ENCODE measurements at places on chromosomes 4 and X. TPM values are rescaled to one million over a fixed set of nuclear protein-coding genes. Genes with fewer than 3 reads are reported as not detected.

GRCh38 chrX:120727452-120727851, 97.6 kb upstream of the C1GALT1C1 start:
- DNase-seq = no peak

- DNase-seq = no peak
Measured at GRCh38 chr4:81736324-81736723, 264.6 kb upstream of the RASGEF1B start.

DNA sequence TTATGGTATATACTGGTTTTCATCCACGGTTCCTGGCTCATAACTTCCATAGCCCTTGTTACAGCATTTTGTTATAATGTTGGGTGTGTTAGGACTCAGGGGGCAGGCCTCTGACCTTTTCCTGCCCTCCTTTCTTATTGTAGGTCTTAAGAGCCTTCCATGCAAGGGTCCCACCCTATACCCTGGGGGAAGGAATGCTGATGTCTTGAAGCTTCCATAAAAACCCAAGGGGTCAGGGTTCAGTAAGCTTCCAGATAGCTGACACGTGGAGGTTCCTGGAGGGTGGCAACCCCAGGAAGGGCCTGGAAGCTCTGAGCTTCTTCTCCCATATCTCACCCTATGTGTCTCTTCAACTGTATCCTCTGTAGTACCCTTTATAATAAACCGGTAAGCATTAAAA, 29.6 kb downstream of the ATP11C start:
- DNase-seq = no peak

DNA sequence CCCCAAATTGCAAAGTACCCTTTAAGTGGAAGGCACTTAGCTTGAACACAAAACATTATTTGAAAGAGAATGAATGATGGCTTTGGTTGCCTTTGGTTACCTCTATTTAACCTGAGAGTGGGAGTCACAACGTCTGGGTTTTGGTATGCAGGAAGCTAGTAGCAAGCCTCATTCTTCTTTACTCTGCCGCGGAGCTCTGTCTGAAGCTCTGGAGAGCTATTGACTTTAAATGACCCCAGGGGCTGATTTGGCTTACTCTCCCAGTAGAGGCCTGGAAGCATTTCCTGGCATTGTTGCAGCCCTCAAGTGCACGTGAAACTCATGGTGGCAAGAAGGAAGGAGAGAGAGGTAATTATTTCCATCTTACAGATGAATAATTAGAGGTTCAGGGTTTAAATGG, 81.8 kb upstream of the MAGEA4 start:
- no peak for DNase-seq

DNA sequence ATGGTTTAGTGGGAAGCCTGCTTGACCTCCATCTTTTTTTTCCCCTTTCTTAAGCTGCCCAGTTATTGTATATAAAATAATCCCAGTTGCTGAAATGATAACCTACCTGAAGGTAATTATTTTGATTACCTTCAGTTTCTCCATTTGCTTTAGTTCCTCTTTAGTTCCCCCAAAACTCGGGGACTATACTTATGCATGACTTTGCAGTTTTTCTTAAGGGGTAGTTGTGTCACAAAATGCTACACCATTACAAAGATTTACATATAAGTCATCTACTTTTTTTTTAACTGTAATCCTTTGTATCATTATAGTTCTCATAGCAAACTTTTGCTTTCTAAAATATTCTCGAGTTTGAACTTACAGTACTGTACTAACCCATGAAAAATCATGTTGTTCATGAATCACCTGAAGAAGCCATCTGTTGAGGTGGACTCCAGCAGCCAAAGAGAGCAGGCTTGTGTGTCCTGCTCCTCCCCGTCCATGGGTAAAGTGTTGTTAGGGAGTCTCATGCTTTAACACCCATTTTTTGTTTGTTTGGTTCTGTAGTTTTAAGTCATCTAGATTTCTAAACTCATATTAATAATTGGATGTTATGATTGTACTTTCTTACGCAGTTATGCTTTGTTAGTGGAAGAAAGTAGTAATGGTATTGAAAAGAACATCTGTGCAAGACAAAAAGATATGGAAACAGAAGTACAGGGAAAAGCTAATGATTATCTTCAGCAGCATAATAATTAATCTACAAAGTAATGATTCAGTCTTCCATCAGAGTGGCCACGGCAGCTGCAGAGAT, 34.6 kb downstream of the HADH start:
- DNase-seq = no peak

GRCh38 chr4:168995537-168996295, 14.3 kb downstream of the CBR4 start:
- DNase-seq = no peak

DNA sequence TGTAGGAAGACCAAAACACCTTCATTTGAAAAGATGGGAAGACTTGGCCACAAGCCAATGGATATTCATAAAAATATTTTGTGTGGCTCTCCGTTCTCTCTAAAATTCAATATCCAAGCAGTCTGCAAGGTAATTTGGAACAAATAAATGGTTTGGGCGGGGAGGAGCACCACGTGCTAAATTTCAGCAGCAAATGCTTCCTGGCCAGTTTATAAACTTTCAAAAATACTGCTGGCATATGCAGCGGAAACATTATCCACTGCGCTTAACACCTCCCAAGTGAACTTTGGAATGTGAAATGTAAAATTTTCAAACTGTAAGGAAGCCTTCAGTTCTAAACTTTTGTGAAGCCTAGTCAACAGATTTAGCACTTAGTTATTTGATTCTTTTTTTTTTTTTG, 191.0 kb downstream of the NSUN7 start:
- no peak for DNase-seq

DNA sequence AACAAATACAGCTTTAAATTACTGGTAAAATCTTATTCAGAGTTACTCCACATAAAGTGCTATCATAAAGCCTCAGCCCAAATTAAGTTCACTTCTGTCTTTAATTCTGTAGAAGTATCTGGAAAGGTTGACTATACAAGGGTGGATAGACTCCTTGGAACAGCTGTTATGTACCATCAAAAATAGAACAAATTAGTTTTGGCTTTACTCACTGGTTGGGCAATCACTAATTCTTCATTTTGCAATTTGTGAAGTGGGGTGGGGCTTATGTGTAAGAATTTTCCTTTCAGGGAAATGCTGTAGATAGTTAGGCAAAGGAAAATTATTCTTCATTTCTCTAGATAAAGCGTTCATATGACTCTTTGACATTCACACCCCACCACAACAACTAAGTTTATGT, 7.8 kb downstream of the DIAPH2 start:
- no peak for DNase-seq

GRCh38 chrX:152866386-152866785, 31.5 kb upstream of the ZNF185 start:
- DNase-seq = no peak

GRCh38 chrX:67544281-67545035, 637 bp downstream of the AR start:
- DNase-seq = peak; percentile 16

GRCh38 chr4:121379276-121379675, 1.5 kb downstream of the QRFPR start:
- no peak for DNase-seq

- DNase-seq = no peak
Measured at GRCh38 chr4:123667496-123667895, 270.9 kb downstream of the SPRY1 start.

DNA sequence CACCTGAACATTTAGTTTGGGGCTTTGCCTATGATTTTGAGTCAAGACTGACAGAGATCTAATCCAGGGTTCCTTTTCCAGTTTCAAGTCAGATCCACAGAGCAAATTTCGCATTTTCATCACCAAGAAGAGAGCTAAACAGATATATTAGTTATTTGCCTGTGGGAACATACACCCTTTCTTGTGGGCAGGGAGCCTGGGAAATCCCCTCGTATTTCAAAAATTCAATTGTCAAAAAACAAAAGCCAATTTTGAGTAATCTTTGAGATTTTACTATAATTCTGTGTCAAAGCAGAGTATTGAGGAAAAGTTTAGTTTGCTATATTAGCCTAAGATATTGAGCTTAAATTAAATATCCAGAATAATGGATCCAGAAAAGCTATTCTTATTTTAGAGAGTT, 56.6 kb downstream of the AFM start:
- DNase-seq = no peak

GRCh38 chr4:54683616-54684346, 26.0 kb downstream of the KIT start:
- no peak for DNase-seq

DNA sequence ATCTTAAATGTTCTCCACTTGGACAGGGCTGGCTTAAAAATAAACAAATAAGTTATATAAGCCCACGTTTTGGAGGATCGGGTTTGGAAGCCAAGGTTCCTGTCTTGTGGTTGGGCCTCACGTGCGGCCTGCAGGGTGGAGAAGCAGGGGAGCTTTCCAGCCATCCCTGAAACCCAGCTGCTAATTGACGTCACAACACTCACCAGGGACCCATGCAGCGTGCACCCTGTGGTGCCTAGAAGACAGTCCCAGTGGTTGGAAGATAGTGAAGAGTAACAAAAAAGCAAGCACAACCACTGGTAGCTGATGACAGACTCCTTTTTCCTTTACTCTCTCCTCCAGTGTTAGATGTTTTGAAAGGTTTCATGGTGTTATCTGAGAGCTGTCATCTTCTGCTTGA, 142.0 kb upstream of the RBPJ start:
- DNase-seq = peak; percentile 69

- peak; percentile 65 for DNase-seq
Measured at GRCh38 chr4:1207603-1208265, 35.4 kb upstream of the SPON2 start.

DNA sequence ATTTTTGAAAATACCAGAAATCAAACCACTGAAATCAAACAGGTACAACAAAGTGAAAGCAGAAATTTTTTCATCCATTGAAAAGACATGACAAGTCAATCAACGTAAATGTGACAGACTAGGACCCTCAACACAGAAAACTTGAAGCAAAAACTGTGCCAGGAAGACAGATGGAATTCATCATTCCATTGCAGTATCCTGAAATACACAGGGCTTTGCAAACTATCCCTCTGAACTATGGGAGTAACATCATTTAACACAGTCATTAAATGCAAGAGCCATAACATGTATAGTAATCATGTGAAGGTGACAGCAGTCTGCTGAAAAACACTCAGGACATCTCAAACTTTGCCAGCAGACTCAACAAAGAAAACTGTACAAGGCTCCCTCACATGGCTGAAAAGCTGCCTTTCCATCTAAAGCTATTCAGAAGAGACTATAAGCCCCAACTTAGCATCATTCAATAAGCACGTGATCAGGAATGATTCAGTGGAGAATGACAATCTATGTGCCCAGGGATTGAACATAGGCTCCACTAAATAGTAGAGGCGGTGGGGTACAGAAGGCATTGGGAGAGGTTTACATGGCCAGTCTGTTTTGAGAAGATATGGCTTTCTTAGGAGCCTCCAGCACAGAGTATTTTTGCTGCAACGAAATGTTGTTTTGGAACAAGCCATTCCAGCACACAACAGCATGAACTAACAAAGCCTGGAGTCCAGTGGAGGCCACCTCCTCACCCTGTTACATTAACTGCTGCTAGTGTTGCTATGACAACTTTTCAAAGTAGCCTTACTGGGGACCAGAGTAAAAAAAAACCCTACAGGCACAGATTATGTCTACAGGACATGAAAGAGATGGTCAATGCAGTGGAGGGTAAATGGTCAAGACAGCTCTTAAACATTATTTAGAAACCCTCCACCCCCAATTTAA, 274.5 kb upstream of the NOCT start:
- no peak for DNase-seq

DNA sequence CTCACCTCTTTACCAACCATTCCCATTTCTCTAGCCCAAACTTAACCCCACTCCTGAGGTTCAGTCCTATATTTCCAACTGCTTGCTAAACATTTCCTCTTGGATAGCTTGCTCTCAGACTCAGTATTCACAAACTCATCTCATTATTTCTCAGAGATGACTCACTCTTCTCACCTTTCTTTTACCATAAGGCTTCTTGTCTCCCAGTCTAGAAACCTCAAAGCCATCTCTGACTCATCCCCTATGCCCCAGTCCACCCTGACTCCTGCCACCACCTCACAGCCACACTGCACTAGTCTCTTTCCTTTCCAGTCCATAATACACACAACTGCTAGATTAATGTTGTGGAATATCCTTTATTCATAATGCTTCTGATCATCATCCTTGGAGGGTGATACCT, 4.8 kb downstream of the FRMPD3 start:
- no peak for DNase-seq

Gene ARSJ
- total RNA-seq = 0.30 TPM

Gene RAB33A
- not detected for total RNA-seq

Gene ADH1A
- 0.50 TPM for total RNA-seq

Gene SLAIN2
- total RNA-seq = 201 TPM

Gene MGST2
- total RNA-seq = 18.2 TPM

Gene CFAP47
- total RNA-seq = not detected

Gene F11
- not detected for total RNA-seq

All from psoas muscle (tissue), 8 donors.